ENCODE measurements at places on chromosomes 3 and 15.

GRCh38 chr15:36499412-36500389 lies 79.7 kb upstream of the CDIN1 start:
- no peak for DNase-seq

DNA sequence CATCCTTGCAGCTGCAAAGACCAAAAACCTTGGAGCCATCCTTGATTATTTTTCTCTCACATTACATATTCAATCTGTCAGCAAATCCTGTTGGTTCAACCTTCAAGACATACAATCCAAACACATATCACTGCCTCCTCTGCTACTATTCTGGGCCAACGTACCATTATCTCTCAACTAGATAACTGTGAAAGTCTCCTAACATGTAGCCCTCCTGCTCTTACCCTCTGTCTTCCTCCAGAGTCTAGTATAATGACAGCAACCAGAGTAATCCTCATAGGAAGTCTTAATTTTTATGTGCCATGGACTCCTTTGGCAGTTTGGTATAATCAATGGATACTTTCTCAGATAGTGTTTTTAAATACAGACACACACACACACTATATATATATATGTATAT lies 27.6 kb downstream of the KPNA4 start:
- DNase-seq = no peak

DNA sequence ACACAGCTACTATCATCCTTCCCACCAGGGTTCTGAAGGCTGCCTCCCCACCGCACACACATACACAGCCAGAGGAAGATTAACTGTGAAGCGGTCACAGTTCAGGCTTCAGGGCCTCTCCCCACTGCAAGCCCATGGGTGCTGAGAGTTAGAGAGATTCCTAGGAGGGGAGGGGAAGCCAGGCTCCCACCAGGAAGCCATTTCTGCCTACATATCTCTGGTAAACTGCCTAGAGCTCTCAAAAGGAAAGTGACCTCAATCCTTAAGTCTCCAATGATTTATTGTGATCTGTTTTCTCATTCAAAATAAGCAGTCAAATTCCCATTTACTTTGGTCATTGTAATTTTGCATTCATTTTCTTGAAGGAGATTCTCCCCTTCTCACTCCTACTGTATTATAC lies 141.0 kb upstream of the BNIP2 start:
- no peak for DNase-seq

DNA sequence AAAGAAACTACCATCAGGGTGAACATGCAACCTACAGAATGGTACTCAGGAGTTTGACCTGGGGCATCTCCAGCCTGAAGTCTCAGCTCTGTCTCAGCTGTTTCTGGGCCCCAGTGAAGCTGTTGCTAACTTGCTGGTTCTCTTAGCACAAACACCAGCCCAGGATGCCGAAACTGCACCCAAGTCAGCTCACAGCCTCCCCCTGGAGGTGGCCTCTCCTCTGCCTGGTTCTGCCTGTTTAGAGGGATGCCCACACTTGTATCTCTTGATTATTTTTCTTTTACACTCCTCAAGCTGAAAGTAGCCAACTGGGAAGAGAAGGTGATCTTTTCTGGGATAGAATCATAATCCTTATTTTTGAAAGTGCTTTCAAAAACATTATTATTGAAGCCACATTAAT lies 289.0 kb upstream of the RASGRP1 start:
- no peak for DNase-seq

- DNase-seq = no peak
Observed at GRCh38 chr15:74571191-74571590, 30.2 kb downstream of the ARID3B start.

- no peak for DNase-seq
Observed at GRCh38 chr3:33124638-33125037, 10.8 kb downstream of the CRTAP start.

DNA sequence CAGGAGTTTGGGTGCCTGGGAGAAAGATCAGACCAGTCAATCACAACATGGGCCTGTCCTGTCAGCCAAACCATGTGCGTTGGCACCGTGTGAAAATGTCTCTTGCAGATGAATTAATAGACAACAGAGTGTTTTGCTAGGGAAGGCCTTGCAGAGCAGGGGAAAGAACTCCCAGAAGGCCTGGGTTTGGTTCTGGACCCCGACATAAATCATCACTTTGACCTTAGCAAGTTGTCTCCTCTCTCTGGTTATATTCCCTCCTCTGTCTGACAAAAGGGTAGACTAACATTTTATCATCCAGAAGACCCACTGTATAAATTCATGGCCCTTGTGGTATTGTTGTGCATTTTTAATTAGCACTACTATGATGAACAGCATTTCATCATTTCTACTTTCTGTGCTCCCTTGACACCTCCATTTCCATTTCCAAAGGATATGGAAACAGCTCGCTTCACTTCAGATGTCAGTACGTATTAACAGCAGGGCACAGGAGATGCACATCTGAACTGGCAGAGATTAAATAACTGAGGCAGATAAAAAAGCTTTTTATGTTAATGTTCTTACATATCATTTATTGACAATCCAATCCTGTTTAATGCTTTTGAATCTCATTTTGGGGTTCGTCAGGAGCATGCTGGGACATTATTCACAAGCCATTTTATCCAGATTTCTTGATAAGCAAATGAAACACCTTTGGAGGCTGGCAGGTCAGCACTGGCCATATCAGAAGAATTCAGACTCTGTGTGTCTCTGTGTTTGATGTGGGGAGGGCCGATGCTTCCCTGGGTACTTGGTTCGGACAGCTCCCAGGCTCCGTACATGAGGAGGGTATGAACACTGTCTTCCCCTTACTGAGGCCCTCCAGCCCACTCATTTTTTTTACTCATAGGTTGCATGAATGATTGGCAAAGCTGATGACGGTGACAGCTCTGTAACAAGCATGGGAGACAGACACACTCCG lies 28.2 kb upstream of the IL12A start:
- DNase-seq = no peak

GRCh38 chr15:58593870-58594269 lies 155.6 kb downstream of the ADAM10 start:
- no peak for DNase-seq

GRCh38 chr3:119601154-119601553 lies 3.5 kb downstream of the PLA1A start:
- DNase-seq = no peak

DNA sequence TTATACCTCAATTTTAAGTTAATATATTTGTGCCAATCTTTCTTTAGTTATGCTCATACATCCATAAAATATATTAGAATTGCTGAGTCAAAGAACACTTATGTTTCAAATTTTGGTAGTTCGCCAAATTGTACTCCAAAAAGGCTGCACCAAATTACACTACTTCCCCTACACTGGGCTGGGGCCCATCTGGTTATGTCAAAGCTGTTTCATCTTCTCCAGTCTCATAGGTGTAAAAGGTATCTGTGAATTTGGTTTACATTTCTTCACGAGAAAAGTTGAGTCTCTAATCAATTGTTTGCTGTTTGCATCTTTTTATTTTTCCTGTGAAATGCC lies 706 bp downstream of the FSIP1 start:
- no peak for DNase-seq

DNA sequence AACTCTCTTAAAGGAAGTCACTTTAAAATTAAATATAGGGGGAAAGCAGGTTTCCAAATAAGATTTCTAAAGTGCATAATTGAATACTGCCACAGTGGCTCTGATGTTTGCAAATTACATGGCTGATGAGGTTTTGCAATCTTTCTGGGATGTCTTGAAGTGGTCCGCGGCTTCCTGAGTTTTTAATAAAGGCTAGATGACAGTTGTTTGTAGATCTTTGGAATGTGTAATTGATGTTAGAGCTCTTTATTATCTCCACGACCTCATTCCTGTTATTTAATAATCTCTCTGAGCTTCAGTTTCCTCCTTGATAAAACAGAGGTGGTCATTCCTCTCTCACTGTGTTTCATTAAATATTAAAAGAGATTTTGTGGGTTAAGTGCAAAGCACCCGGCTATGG lies 27.0 kb upstream of the CEMIP start:
- no peak for DNase-seq

DNA sequence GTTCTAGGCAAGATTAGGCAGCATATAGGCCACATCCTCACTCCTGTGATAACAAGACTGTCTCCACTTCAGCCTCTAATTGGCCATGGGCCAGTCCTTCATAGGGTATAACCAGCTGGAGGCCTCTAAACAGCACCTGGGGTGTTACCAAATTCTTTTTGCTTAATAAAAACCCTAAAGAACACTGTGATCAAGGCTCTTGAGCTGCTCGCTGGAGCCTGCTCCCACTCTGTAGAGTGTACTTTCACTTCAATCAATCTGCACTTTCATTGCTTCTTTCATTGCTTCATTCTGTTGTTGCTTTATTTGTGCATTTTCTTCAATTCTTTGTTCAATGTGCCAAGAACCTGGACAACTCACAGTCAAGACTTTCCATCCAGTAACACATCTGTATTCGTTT lies 36.2 kb upstream of the TOPBP1 start:
- no peak for DNase-seq

DNA sequence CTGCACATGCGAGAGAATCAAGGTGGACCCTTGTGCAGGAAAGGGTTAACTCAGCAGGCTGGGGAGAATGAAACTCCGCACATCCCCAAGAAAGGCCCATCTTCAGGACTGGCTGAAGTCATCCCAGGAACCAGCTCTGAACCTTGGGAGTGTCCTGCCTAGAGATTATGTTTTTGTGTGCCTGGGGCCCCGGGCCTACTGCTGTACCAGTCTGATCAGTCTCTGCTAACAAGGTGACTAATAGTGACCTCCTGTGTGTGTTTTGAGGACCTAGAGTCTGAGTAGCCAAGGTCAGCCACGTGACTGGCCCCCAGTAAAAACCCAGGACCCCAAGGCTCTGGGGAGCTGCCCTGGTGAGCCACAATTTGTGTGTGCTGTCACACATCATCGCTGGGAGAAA lies 58.2 kb downstream of the CYFIP1 start:
- DNase-seq = no peak

GRCh38 chr15:51335538-51336410 lies 2.6 kb downstream of the CYP19A1 start:
- no peak for DNase-seq

GRCh38 chr3:171511450-171511849 lies 51.2 kb upstream of the TNIK start:
- DNase-seq = no peak

DNA sequence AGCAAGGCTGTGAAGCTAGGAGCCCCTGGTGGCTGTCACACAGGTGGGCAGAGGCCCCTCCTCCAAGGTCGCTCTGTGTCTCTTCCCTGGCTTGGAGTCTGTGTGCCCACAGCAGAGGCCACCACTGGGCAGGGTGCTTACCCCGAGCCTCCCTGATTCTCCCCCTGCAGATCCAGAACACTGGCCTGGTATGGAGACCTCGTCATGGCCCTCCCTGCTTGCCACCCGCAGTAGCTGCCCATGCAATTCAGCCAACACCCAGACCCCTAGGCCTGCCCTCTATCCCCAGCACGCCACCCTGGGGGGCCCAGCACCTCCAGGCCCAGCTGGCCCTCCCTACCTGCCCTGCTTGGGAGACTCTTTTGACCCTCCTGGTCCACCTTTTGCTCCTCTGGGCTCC lies 5.5 kb upstream of the RHO start:
- no peak for DNase-seq

GRCh38 chr3:190258634-190259033 lies 63.6 kb downstream of the CLDN1 start:
- DNase-seq = no peak

DNA sequence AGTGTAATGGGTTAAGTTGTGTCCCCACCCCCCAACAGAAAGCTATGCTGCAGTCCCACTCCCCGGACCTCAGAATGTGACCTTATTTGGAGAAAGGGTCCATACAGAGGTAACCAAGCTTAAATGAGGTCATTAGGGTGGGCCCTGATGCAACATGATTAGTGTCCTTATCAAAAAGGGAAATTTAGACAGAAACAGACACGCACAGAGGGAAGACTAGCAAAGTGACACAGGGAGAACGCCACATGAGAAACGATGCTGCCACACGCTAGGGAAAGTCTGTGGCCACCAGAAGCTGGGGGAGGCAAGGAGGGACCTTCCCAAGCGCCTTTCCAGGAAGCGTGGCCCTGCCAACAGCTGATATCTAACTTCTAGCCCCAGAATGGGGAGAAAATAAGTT lies 65.4 kb downstream of the RPN1 start:
- no peak for DNase-seq

GRCh38 chr15:49372366-49372765 lies 50.7 kb upstream of the FGF7 start:
- no peak for DNase-seq

DNA sequence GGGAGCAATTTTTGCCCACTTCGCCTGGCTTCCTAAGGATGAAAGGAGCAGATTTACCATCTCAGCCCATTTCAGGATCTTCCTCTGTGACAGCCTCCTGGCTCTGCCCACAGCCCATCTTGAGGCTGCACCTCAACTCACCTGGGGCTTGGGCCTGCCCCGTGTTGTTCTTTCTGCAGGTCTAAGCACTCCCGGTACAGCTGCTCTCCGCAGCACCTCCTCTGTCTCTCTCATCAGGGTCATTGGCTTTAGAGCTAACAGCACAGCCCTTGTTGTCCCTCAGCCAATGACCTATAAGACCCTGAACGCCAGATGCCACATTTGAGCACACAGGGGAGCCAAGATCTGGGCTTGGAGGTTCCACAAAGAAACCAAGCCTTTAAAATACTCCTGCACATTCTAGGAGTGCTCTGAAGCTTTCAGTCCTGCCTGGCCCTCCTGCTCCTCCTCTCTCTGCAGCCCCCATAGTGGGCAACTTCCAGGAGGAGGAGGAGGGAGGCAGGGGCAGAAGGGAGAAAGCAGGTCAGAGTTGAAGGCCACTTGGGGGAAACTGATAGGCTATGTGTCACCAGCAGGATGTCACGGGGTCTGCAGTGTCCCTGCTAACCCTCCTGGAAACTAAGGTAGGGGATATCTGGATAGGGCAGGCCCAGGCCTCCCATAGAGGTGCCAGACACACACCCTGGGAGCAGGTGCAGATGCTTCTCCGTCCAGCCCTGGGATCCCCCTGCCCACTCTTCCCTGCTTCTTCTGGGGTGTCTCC lies 115.6 kb downstream of the ETFA start:
- DNase-seq = no peak

GRCh38 chr3:70049761-70050160 lies 50.2 kb downstream of the SAMMSON start:
- DNase-seq = no peak

DNA sequence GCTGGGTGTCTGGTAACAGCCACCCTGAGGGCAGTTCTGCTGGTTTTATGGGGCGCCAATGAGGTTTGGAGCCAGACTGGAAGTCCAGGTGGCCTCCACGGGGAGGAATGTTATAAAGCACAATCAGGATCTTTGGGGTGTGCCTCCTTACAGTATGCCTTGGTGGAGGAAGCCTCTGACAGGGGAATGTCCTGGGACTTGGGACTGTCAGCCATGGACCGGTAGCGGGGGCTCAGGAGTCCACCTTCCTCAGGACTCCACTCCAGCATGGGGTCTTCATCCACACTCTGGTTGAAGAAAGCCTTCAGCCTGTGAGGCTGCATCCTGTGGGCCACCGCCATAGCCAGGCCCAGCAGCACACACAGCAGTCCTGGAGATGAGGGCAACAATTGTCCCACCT lies 4.9 kb downstream of the DUOXA2 start:
- DNase-seq = no peak
